ENCODE measurements at places on chromosomes 12 and 14.

DNA sequence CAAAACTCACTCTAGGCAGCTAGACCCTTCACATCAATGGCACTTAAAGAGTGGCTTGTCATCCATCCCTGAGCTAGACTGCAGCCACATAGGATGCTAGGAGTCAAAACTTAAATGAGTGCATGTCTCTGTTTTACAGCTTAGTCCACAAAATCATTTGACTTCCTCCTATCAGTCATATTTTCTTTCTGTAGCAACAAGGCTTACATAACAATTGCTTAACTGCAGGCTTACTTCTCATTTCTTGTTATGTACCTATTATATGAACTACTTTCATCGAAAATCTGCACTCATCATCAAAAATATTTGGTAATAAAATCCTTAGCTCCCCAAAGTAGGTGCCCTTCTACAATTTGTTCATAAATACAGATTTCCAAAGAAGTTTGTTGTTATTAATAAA lies 30.1 kb downstream of the CLEC1A start:
- DNase-seq: no peak

DNA sequence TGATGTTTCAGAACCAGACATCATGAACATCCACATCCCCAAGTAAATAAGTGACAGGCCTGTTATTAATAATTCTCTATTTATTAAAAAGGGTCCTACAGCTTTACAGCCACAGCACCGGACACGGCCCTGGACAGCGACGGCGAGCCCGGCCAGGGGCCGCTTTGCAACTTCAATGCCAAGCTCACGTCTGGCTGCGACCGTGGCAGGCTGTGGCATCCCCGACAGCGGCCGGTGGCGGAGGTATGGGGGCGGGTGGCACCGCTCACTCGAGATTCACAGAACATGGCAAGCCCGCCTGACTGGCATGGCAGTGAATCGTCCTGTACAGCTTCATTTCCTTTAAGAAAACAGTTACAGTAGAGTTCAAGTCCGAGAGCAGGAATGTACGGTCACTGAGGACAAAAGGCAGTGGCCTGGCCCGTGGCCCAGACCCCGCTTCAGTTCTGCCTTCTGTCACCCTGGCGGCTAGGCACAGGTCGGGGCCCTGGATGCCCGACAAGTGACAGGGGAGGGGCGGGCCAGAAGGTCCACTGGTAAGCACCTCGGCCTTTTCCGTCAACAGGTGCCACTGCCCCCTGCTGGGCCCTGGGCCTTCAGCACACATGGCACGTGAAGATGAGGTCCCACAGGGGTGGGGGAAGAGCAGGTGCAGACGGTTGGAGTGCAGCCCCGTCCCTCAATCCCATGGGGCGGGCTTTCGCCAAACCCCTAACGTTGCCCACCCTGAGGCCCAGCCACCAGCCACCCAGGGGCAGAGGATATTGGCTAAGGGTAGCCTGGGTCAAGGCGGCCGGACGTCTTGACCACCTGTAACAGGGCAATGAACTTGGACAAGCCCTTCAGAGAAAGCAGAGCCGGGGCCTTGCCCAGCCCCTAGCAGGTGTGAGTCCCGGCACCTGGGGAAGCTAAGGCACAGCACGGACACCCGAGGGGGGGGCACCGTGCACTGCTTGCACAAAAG lies 30.3 kb downstream of the HIP1R start:
- DNase-seq: no peak

- no peak for DNase-seq
These were observed 225.4 kb downstream of the KLHL28 start for GRCh38 chr14:44736326-44736725.

- no peak for DNase-seq
These were observed 137.6 kb upstream of the PPFIA2 start for GRCh38 chr12:81896771-81897170.

- DNase-seq: no peak
These were observed 1.5 kb downstream of the ATP2B1 start for GRCh38 chr12:89706986-89707702.

DNA sequence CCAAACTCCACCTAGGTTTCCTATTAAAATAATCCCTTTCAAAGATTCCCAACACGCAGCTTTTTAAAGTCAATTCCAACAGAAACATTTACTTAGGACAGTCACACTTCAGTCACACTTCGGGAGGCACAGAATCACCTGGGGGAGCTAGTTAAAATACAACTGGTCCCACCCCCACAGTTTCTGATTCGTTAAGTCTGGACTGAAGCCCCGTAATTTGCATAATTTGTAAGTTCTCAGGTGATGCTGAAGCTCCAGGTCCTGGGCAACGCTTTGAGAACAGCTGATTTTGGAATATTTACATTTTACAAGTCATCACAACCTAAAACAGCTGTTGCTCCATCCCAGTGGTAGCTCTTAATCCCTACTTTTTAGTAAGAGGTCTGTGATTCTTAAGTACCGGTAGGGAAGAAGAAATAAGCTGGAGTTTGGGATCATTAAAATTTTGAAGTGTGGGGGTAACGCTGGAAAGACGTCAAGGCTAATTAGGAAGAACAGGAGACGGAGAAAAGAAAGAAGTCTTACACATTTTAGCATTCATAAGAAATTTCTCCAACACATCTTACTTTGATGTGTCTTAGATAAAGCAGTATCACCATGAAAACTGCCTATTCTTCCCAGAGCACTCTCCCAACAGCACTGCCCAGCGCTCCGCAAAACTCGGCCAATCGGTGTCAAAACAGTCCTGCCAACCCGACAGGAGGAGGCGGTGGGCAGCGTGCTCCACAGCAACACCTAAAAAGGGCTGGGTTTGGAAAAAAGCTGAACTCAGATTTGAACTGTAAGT lies 1.1 kb downstream of the IPO8 start:
- no peak for DNase-seq

DNA sequence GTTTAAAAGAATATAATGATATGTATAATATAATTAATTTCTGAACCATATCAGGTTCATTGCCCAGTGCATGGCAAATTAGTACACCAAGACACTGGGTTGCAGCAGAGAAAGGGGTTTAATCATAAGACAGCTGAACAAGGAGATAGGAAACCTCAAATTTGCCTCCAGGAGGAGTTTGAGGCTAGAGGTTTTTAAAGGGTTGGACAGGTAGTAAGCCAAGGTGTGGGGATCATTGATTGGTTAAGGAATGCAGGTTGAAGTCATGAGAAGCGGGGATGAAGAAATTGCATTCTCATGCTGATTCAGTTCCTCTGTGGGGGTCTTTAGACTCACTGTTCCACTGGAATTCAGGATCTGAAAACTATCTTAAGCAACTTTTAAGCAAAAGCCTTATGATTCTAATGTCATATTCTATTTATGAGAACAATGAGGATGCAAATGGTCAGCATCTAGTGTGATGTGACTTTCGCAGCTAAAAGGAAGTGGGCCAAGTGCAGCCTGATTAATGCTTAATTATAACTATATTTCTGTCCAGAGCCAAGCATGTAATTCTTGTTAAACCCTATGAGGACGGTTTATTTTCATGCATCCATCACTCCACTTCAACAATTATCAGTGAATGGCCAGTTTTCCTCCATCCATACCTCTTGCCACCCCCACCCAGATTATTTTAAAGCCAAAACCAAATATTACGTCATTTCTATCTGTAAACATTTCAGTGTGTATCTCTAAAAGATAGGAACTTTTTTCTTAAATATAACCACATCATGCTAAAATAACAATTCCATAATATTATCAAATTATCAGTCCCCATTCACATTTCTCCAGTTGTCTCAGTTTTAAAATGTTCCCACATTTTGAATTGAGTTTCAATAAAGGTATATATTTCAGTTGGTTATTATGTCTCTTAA lies 14.9 kb downstream of the RNF212B start:
- DNase-seq: no peak

- DNase-seq: no peak
These were observed 445.2 kb upstream of the ATP2B1 start for GRCh38 chr12:90153827-90154226.

DNA sequence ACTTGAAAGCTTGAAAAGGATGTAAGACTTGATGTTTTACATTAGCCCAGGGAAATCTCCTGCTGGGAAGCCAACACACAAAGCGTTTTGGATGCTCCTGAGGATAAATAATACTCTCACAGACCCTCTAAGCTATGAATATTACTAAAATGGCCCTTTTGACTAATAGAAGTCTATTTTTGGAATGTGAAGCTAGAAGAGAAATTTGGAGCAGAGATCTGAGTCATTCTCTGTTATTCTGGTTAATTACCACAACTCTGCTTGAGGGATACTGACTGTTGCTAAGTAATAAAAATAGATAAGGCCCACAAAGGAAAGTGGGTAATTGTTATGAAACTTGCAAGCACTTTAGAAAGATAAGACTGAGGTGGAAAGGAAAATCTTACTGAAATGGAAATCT lies 346.2 kb upstream of the STXBP6 start:
- DNase-seq: no peak

- no peak for DNase-seq
These were observed 15.1 kb downstream of the ZDHHC22 start for GRCh38 chr14:77126461-77126990.
